ENCODE measurements at places on chromosomes 5 and 9.

DNA sequence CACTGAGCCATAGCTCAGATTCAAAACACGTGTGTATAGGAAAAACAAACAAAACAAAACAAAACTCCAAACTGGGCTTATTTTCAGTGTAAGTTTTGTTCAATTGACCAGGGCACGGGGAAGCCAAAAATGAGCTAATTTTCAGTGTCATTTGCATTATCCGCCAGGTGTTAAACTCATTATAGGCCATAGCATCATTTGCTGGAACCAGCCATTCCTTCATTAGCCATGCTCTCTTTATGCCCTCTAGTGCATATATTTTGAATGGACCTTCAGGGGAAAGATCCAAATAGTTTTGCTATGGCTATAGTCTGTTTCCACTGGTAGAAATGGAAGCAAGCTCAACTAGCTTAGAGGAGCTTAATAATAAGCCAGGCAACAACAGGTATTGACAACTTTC is 1205.2 kb upstream of the DMAC1 start:
- DNase-seq: no peak

GRCh38 chr9:65432722-65433323 is 147.8 kb upstream of the FOXD4L5 start:
- no peak for DNase-seq

- DNase-seq: no peak
These were observed 49.7 kb downstream of the WWC1 start for GRCh38 chr5:168341178-168341577.

DNA sequence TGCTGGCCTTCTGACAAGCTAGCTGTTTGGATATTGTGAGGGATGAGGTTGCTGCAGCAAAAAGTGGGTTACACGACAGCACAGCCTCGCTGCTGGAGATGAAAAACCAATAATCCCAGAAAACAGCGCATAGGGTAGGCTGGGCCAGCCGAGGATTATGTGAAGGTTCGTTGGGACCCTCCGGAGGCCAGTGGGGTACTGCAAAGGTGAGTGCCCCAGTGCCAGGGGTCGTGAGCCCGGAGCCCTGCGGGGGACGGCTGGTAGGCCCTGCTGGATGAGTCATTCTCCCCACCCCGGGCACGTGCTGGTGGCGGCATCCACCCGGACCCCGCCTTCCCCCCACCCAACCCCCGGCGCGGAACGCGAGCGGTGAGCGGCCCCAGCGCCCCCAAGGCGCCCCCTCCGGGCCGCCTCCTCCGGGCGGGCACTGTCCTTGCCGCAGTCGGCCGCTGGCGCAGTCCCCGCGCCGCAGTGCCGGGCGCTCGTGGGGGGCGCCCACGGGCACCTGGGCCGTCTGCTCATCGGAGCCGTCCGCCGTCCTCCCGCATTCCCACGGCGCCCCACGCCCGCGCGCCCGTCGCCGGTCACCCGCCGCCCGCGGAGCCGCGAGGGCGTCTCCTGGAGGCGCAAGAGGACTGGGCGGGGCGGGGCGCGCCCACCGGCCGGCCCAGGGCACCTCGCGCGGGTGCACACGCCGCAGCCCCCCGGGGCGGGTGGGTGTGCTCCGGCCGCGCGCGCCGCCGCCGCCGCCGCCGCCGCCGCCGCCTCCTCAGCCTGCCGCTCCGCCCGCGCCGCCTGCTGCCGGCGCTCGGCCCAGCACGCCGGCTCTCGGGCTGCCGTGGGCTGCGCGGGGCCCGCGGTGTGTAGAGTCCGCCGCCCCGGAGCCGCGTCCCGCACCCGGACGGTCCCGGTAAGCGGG is at the start of gene PHF24:
PHF24 (plus strand) TSS at position 794 of the 919 bp plus-strand sequence. CDS start 13,014 bp downstream, outside the sequence.
- DNase-seq: no peak

- DNase-seq: no peak
These were observed 14.7 kb downstream of the COL15A1 start for GRCh38 chr9:98958271-98958984.

DNA sequence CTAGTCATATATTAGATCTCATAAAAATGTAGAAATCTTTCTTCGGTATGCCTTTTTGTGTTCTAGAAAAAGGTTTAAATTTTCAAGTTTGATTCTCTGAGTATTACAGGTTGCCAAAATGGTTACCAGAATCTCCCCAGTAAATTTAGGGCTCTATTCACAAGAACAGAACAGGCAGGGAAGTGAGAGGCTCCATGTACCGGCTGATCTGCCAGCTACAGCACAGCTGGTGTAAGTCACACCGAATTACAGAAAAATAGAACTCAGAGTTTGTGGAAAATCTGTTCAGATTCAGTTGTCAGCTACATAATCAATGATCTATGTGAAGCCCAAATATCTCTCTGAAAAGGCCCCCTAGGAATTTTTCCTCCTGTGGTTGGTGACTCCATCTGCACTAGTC is 10.5 kb downstream of the FAM81B start:
- DNase-seq: no peak

DNA sequence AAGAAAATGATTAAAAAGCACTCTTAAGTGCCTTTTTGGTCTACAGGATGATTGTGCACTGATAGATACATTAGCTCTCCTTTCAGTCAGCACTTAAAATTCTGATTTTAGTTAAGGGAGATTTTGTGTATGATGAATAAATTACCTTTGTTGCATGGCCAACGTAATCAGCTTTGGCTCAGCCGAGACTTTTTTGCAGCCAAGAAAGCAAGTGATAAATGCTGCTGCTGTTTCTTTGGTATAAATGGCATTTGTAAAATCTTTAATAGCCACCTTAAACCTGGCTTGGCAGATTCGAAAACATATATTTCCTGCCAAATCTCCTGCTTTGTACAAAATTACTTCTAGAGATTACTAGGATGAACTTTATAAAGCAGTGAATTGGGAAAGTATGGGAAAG is 147.7 kb downstream of the DCP2 start:
- no peak for DNase-seq

DNA sequence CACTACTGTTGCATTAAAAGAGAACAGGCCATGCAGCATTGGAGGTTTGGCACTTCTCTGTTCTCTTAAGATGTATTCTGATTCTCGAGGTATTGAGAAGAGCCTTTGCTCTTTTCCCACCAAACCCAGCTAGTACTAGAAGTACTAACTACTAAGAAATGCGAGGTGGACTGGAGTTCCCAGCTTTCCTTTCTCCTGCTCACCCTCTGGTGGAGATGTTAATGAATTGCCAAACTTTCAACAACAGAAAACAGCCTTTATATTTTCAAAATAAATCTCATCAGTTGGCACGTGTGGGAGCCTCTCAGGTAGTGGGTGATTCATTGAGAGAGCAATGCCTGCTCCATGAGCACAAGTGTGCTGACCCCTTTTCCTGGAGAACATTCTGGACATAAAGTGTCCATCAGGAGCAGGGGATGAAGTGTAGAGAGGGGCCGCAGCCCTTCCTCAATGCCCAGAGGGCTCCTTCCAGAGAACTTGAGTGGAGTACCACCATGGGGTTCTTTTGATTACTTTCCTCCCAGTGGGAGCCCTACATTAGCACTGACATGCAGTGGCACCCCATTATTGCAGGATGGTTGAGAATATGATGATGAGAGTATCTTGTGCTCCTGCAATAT is 45.7 kb downstream of the TMEM174 start:
- DNase-seq: no peak
